ENCODE measurements at places on chromosomes 3 and 15.

DNA sequence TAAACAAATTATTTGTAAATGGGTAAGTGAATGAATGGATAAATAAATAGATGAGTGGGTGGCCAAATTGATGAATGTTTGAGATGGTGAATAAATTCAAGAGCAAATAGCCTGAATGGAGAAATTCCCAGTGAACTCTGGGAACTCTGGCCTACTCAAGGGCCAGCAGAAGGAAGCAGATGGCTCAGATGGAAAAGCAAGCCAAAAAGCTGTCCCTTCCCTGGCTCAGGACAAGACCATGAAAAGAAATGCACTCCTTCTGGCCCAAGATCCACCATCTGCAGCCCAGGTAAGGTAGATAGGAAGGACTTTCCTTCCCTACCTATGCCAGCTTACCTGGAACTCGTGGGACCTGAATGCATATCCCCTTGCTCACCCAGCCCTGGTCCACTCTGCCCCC, 37.6 kb upstream of the CLDN18 start:
- no peak for DNase-seq

DNA sequence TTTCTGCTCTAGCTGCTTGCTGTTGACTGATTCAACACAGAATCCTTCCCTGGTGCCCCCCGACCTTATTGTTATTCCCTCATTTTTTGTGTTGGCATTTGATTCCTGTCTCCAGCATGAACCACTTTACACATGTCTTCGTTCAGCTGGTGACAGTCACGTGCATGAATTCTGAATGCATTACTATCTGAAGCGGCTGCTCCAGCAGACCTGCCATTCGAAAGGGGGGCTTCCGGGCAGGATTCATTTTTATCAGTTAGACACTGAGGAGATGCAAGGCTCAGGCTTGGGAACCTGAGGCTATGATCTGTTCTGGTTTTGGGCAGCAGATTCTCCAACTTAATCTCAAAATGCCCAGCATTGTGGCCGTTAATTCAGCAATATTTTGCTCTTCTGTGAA, 336.2 kb downstream of the EPHB1 start:
- DNase-seq, result no peak

- no peak for DNase-seq
These were observed at the start of gene MINDY4B for GRCh38 chr3:150905339-150905738. TSS of gene MINDY4B (minus strand) at chr3:150905439. CDS start at chr3:150905439, 0 bp downstream.

DNA sequence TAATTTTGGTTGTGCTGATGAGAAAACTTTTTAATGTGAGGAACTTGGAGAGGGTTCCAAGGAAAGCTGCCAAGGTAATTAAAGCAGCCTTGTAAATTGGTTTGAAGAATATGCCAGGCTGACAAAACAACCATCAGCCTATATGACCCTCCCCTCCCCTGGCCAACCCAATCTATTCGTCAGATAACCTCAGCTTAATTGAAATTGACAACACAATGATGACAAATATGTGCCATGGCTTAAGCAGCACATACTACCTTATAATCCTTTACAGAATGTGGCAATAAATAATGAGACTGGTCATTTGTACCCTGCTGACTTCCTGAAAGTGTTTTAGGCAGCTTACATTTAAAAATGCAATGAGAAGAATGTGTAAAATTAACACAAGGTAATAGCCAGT, 118.2 kb downstream of the EFHB start:
- DNase-seq, result no peak

DNA sequence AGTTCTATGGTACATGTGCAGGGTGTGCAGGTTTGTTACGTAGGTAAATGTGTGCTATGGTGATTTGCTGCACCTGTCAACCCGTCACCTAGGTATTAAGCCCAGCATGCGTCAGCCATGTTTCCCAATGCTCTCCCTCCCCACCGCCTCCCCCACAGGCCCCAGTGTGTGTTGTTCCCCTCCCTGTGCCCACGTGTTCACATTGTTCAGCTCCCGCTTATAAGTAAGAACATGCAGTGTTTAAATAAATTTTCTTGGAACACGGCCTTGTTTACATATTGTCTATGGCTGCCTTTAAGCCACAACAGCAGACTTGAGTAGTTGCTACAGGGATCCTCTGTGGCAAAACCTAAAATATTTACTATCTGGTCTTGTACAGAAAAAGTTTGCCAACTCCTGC, 41.3 kb upstream of the CORO2B start:
- DNase-seq, result no peak

DNA sequence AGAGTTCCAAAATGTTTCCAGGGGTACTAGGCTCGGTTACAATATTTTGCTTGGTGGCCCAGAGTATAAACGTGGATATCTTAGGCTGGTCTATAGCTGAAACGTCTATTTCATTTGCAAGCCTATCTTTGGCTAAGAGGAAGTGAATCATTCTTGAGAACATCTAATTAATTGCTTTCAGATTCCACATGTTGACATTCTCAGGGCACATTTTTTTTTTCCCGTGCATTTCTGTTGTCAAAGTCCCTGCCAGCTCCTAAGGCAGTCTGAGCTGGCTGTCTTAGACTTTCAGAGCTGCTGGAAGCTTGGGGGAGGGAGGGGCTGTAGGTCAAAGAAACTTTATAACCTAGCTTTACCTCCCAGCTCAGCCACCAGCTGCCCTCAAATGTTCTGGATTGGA, 23.2 kb upstream of the LAMP3 start:
- DNase-seq, result no peak

DNA sequence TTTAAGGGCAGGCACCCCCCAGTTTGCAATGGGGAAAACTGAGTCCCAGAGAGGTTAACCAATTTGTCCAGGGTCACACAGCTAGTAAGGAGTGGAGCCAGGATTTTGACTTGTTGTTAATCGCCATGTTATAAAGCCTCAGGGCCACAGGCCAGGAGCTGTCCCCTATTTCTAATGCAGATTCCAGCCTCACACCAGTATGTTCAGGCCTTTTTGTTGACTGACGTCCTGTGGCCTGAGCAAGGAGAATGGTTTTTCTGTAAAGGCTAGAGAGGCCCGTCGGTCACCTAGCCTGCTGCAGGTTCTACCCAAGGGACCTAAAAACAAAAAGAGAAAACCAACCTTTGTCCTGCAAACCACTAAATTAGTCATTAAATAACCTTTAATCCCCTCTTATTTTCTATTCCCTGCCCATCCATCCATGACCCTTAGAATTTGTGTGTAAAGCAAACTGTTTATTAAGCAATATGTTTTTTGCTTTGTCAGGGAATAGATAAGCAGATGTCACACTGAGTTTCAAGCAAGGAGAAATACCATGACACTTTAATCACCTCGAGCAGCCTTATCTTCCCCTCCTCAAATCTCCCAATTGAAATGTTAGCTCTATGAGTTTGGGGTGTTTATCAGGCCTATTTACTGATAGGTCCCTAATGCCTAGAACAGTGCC, 14.1 kb downstream of the ACOX2 start:
- no peak for DNase-seq

DNA sequence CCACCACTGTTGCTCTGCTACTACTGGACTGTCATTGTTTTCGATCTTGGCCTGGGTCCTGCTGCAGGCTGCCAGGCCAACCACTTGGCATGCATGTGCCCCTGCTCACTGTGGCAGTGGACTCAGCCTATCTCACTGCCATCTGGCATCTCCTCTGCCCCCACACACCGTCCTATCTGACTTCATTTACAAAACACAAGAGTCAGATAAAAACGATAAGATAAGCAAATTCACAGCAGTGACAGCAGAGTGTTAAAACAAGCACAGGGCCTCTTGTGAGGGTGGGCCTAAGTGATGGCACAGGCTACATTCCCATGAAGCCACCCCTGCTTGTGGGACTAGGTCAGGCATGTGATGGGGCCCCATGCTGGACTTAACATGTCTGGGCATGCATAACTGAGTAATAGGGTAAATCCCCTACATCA, 68.1 kb downstream of the CRYGS start:
- DNase-seq, result no peak

DNA sequence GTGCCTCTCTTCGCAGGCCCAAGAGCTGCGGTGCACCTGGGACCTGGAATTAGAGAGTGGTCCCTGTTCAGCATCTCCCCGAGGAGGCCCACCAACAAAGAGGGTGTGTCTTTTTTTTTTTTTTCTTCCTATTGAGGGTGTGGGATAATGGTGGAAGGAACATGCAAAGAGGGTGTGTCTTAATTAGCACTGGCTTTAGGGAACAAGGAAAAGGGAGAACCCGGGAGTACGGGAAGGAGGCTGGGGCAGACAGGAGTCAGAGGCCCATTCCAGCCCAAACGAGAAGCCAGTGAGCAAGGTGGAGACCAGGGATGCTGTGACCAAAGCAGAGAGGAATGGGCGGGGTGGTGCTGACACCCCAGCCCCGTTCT, 429 bp upstream of the LOXL1 start:
- DNase-seq, result no peak

- no peak for DNase-seq
These were observed 26.1 kb downstream of the C15orf39 start for GRCh38 chr15:75227663-75228280.

GRCh38 chr15:80494351-80494751, 90.2 kb downstream of the ARNT2 start:
- no peak for DNase-seq

- no peak for DNase-seq
These were observed 3.1 kb downstream of the PRR23E start for GRCh38 chr3:127196002-127196401.

GRCh38 chr15:85276508-85276907, 103.9 kb upstream of the AKAP13 start:
- DNase-seq, result no peak

GRCh38 chr3:185637388-185637787, 51.3 kb downstream of the SENP2 start:
- DNase-seq, result no peak

- no peak for DNase-seq
These were observed 23.1 kb downstream of the CCDC12 start for GRCh38 chr3:46953234-46954010.

DNA sequence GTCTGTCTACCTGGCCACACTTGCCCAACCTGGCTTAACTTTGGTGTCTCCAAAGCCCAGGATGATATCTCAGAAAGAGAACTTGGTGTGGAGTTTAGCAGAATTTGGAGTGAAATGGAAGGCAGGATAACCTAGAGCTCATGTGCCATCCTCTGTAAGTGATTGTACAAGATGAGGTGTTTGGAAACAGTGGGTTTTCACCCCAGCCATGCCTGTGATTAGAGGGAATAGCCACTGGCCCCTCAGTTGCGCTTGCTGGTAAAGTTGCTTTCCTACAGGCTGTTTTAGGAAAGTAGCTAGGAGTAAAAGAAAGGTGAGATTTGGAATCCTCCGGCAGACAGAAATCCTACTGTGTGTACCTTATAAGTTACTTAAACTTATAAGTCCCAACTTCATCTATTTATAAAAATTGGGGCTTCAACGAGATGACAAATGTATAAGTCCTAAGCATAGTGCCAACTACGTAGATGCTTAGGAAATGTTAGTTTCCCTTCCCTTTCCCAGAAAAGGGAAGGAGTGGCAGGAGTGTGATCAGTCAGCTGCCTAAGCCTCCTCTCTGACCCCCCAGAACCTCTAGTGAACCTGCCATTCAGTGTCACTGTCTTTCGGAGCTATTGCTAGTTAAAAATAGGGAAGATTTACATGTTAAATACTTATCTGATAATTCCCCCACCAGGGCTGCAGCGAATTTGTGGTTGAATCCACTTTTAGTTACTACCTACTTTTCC, 13.4 kb upstream of the BMF start:
- DNase-seq, result no peak

- no peak for DNase-seq
These were observed 50.4 kb downstream of the DNAH1 start for GRCh38 chr3:52366527-52366926.

DNA sequence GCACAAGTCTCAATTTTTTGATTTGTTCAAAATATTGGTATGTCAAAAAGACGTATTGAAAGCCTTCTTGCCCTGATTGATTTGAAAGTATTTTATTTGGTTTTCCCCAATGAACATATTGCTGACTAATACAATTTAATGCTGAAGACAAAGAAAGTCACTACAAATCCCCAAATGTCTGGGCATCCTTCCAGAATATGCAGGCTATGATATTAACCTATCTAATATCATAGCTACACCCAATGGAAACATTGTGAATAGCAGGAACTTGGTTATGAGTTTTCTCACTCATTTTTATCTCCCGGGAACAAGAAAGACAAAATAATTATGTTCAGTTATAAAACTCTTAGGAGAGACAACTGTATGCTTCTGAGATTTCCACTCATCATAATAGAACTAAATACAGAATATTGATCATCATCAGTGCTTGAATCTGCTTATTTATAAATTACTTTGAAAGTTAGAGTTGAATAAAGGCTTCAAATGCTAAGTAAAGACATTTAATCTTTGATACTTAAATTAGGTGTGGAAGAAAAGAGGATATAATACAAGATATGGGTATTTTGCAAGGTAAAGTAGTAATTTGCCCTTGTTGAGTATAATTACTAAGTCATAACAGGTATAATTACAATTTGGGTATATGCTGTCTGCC, 483.9 kb downstream of the RBMS3 start:
- DNase-seq, result no peak

DNA sequence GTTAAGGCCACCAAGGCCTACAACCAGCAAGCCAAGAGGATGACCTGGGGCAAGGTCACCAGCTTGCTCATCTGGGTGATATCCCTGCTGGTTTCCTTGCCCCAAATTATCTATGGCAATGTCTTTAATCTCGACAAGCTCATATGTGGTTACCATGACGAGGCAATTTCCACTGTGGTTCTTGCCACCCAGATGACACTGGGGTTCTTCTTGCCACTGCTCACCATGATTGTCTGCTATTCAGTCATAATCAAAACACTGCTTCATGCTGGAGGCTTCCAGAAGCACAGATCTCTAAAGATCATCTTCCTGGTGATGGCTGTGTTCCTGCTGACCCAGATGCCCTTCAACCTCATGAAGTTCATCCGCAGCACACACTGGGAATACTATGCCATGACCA, 3.6 kb downstream of the CXCR6 start:
- DNase-seq, result no peak

GRCh38 chr3:161406594-161407555, 35.6 kb upstream of the SPTSSB start:
- no peak for DNase-seq

DNA sequence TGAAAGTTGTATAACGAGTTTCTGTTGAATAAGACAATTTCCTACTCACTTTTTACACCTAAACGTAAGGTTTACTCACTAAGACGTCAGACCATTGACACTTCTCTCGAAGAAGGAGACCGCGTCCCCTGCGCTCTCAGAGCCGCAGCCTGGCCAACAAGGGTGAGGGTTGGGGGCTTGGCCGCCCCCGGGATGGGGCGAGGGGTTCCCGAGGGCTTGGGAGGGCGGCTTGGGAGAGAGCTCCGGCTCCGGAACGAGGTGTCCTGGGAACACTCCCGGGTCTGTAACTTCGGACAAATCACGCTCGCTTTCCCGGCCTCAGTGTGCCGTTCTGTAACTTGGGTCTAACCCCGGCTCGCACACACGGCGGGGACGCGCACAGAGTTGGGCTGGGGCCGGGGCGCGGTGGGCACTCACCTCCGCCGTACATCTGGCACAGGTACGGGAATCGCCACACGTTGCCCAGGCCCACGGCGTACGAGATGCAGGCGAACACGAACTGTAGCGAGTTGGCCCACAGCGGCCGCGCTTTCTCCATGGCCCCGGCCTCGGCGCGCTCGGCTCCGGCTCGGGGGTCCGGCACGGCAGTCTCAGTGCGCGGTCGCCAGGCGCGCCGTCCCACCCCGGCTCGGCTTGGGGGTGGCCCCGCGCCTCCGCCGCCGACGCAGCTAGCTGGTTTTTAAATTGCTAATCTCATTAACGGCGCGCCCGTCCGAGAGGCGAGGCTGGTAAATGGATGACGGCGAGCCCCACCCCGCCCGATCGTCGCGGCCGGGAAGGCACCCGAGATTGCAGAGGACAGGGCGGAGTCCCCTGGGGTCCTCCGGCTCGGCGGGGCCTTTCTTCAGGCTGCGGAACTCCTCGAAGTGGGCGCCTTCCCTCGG, at the start of gene SLC6A20:
TSS of gene SLC6A20 (minus strand) at position 655 of the 884 bp plus-strand sequence. CDS start at position 538, 117 bp downstream.
- no peak for DNase-seq
